ENCODE measurements at places on chromosomes 7 and 10.
A peak's percentile ranks its signal among the peaks of the same experiment; 100 is the strongest.

- no peak overlapping the region for H3K27ac ChIP-seq
- H3K36me3 ChIP-seq, result no peaks in the 10 kb centered on the region
- H3K4me3 ChIP-seq, result no peak overlapping the region
- H3K4me1 ChIP-seq, result no peaks in the 10 kb centered on the region
- no peaks in the 10 kb centered on the region for H3K27me3 ChIP-seq
Measured at GRCh38 chr7:111312966-111313365, 222.0 kb downstream of the LRRN3 start.

DNA sequence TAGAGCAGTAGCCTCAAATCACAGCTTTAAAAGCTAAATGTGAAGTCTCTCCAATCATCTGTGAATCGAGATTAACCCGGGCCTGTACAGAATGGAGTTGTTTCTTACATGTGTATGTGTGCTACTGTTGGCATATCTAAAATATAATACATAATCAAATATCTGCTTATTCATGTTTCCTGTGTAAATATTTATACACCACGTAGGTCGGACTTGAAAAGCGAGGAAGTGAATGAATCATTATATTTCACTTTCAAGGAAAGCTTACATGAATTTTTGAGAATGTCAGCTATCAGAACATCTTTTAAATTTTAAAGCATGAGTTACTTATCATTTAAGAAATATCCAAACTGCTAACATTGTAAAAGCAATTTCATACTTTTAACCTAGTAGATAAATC is 233.3 kb downstream of the SLC25A13 start:
- H3K27me3 ChIP-seq, result no peaks in the 10 kb centered on the region
- H3K4me3 ChIP-seq, result no peak overlapping the region
- H3K4me1 ChIP-seq, result no peaks in the 10 kb centered on the region

- H3K27me3 ChIP-seq, result peaks cover 2% of the 10 kb centered on the region
- no peak overlapping the region for H3K27ac ChIP-seq
- no peak overlapping the region for H3K4me3 ChIP-seq
Measured at GRCh38 chr10:129914960-129915359, 49.1 kb downstream of the EBF3 start.

- H3K27me3 ChIP-seq, result no peaks in the 10 kb centered on the region
- H3K27ac ChIP-seq, result no peak overlapping the region
- H3K36me3 ChIP-seq, result no peaks in the 10 kb centered on the region
- no peaks in the 10 kb centered on the region for H3K4me1 ChIP-seq
- DNase-seq, result no peak
Measured at GRCh38 chr7:50359995-50360925, 55.7 kb downstream of the IKZF1 start.

DNA sequence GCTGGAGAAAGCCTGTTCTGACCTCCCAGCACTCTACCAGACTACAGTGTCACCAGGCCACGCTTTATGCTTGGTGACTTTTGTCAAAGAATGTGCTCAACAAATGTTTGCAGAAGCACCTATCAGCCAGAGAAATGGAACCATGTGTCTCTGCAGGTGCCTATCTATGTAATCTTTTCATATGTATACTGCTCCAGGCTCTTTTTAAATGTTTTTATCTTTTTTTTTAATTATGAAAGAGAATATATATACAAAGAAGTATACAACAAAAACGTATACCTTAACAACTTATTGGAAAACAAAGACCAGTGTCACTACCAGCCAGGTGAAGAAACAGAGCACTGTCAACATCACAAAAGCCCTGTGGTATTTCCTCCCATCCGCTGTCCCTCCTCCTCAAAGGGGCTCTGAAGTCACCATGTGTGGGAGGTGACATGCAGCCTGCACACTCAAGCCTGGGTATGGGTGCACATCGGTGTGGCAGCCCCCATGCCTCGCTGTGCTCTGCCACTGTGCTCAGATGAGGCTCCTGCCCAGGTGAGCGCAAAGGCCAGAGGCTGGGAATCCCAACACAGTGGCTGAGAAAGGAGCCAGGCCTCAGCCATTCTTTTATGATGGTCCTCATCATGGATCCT is 120.6 kb downstream of the CLEC2L start:
- DNase-seq, result no peak
- peaks cover 37% of the 10 kb centered on the region for H3K4me1 ChIP-seq
- H3K27me3 ChIP-seq, result no peaks in the 10 kb centered on the region
- H3K36me3 ChIP-seq, result peaks cover 13% of the 10 kb centered on the region

GRCh38 chr7:27575613-27576012 is 87.1 kb downstream of the HIBADH start:
- no peaks in the 10 kb centered on the region for H3K36me3 ChIP-seq
- no peak overlapping the region for H3K27ac ChIP-seq
- no peaks in the 10 kb centered on the region for H3K4me1 ChIP-seq
- DNase-seq, result no peak

- DNase-seq, result no peak
- H3K27ac ChIP-seq, result no peak overlapping the region
- H3K4me3 ChIP-seq, result no peak overlapping the region
- peaks cover 9% of the 10 kb centered on the region for H3K27me3 ChIP-seq
- H3K36me3 ChIP-seq, result peaks cover 13% of the 10 kb centered on the region
Measured at GRCh38 chr7:157782041-157782440, 445.2 kb downstream of the DNAJB6 start.

- peaks cover 50% of the 10 kb centered on the region for H3K36me3 ChIP-seq
- H3K27me3 ChIP-seq, result no peaks in the 10 kb centered on the region
- H3K4me1 ChIP-seq, result peaks cover 14% of the 10 kb centered on the region
- no peak overlapping the region for H3K27ac ChIP-seq
Measured at GRCh38 chr7:102215711-102216110, 71.0 kb upstream of the SH2B2 start.

DNA sequence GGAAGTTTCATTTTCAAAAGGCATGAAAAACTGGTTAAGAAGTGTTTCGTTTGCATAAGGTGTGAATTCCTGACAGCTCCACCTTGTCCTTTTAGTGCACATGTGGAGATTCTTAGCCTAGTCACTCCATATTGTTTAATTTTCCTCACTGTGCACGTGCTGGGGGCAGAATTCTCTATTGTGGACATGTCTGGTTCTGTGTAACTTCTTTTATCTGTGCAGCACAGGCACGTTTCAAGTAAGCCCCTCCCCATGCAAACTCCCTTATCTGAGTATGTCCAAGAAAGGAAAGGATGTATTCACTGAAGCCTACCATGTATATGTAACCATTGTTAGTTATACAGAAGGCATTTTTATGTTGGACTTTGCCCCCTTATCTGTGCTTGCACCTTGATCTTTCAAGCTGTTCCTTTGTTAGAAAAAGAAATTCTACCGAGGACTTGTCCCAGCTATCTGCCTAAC is 1346.3 kb downstream of the REEP3 start:
- H3K4me3 ChIP-seq, result no peak overlapping the region
- H3K27ac ChIP-seq, result no peak overlapping the region
- no peak for DNase-seq
- no peaks in the 10 kb centered on the region for H3K27me3 ChIP-seq
- H3K36me3 ChIP-seq, result no peaks in the 10 kb centered on the region

GRCh38 chr7:2614631-2615330 is 17.0 kb upstream of the TTYH3 start:
- no peak for DNase-seq
- H3K4me1 ChIP-seq, result peaks cover 90% of the 10 kb centered on the region
- peaks cover 21% of the 10 kb centered on the region for H3K36me3 ChIP-seq
- H3K4me3 ChIP-seq, result no peak overlapping the region
- H3K27ac ChIP-seq, result peak overlapping the region; percentile 29
- no peaks in the 10 kb centered on the region for H3K27me3 ChIP-seq

DNA sequence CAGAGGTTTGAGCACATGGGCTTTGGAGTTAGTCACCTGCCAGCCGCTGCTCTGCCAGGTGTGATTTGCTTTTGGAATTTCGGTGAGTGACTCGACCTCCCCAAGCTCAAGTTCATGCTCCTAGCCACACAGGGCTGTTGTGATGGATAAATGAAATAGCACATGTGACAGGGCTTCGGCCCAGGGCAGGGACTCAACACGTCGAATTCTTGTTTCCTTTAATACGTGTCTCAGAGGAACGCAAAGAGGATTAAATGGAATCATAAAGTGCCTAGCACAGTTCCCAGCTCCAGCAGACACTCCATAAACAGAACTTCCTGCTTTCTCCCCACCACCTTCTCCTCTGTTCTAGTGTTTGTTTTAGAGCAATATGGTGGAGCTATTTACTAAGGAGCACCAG is 88.3 kb upstream of the CHST15 start:
- no peaks in the 10 kb centered on the region for H3K27me3 ChIP-seq
- H3K4me3 ChIP-seq, result no peak overlapping the region
- no peaks in the 10 kb centered on the region for H3K36me3 ChIP-seq
- H3K4me1 ChIP-seq, result peaks cover 19% of the 10 kb centered on the region
- no peak overlapping the region for H3K27ac ChIP-seq

DNA sequence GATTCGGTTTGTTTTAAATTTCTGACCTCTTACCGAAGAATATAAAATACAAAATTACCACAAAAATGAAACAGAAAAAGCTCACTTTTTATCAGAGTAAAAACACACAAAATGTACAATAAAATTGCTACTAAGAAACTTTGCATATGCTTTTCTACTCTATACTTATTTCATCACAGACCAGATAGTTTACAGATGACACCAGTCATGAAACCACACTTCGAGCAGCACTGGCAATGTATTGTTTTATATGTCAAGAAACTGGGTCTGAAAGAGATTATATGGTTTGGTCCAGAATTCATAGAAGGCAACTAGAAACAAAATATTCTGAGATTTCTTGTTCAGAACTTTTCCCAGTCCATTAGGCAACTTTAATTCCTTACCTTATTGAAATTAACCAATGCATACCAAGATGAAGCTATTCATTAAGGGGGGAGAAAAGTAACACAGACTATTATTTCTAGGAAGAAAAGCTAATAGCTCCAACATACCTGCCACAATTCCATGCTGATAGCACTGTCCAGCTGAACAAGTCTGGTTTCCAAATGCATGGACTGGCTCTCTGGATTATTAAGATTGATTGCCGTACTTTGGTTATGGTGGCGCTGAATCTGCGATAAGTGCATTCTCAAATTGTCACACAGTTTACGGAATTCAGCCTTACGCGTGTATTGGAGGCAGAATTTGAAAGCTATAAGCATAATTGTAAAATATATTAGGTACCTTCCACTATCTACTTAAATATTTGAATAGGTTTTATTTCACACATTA is 10.0 kb downstream of the EIF3A start:
- no peak overlapping the region for H3K27ac ChIP-seq
- no peak overlapping the region for H3K4me3 ChIP-seq
- no peaks in the 10 kb centered on the region for H3K27me3 ChIP-seq
- DNase-seq, result no peak
- H3K4me1 ChIP-seq, result no peaks in the 10 kb centered on the region

DNA sequence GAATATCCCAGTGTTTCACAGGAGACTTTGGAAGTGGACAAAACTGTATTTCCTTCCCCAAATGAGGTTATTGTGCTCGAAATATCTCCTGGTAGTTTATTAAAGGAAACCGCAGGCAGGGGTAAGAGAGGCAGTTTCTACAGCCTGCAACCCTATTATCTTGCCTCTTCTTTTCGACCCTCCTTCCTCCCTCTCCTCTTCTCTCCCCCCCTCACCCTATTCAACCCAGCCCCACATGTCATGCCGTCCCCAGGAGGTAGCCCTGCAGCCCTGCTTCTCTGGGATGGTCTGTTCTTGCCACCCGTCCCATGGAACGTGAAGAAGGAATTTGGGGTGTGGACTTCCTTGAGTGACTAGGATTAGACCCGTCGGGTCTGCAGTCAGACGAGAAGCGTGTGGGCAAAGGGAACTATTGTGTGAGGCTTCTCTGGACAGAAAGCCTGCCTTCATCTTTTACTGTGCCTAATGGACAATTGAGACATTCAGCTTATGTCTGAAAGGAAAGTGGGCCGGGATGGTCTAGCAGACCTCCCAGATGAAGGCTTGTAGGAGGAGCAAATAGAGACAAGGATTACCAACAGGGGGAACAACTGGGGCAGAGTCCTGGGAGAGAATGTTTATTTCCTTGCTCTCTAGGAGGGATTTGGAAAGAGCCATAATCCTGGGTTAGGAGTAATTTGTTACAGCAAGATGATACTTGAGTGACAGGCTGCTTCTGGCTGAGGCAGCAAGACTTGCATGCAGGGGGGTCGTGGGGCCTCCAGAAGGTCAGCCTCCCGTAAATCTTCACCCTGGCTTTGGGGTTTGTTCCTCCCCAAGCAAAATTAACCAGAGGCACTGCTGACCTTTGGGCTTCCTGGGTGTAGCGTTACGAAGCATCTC is 77.8 kb downstream of the TCF7L2 start:
- H3K27ac ChIP-seq, result peak overlapping the region; percentile 66
- no peak overlapping the region for H3K4me3 ChIP-seq
- no peak for DNase-seq
- no peaks in the 10 kb centered on the region for H3K27me3 ChIP-seq
- peaks cover 11% of the 10 kb centered on the region for H3K4me1 ChIP-seq

DNA sequence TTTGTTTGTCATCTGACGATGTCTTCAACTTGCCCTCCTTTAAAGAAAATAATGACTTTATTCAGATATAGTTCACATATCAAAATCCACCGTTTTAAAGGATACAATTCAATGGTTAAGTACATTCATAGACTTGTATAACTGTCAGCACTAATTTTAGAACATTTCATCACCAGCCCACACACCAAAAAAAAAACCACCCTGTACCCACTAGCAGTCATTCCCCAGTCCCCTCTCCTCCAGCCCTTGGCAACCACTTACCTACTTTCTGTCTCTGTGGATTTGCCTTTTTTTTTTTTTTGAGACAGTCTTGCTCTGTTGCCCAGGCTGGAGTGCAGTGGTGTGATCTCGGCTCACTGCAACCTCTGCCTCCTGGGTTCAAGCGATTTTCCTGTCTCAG is 5.3 kb upstream of the HILPDA start:
- H3K4me3 ChIP-seq, result no peak overlapping the region
- no peaks in the 10 kb centered on the region for H3K27me3 ChIP-seq
- peaks cover 28% of the 10 kb centered on the region for H3K4me1 ChIP-seq
- DNase-seq, result no peak
- H3K27ac ChIP-seq, result no peak overlapping the region

DNA sequence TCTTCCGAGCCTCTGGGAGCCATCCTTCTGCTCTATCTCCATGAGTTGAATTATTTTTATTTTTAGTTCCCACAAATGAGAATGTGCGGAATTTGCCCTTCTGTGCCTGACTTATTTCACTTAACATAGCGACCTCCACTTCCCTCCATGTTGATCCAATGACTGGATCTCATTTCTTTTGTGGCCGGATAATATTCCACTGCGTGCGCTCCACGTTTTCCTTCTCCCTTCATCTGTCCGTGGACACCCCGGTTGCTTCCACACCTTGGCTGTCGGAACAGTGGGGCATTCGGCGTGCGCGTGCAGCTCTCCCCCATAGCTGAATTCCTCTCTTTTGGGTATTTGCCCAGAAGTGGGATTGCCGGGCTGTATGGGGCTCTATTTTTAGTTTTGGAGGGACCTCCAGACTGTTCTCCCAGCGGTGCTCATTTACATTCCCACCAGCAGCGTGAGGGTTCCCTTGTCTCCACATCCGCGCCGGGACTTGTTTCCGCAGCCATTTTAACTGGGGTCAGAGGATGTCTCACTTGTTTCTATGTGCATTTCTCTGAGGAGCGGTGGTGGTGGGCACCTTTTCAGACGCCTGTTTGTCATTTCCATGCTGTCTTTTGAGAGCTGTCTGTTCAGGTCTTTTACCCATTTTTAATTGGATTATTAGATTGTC is 51.0 kb upstream of the SUN1 start:
- no peak overlapping the region for H3K4me3 ChIP-seq
- no peak overlapping the region for H3K27ac ChIP-seq
- H3K36me3 ChIP-seq, result peaks cover 85% of the 10 kb centered on the region
- DNase-seq, result peak; percentile 68
- peaks cover 25% of the 10 kb centered on the region for H3K4me1 ChIP-seq
- H3K27me3 ChIP-seq, result no peaks in the 10 kb centered on the region
